Stimulated activated effector memory CD8-positive, alpha-beta T cell treated with anti-CD3 and anti-CD28 coated beads, Interleukin-12 subunit alpha, Interleukin-12 subunit beta, amount 100 ng/mL, for 72 hours (primary cell): ENCODE measurements at places on chromosomes 5 and 9.

GRCh38 chr5:116153687-116154174 is 68.9 kb downstream of the COMMD10 start:
- no peak for DNase-seq

GRCh38 chr5:108196276-108196675 is 185.6 kb downstream of the FBXL17 start:
- no peak for DNase-seq

DNA sequence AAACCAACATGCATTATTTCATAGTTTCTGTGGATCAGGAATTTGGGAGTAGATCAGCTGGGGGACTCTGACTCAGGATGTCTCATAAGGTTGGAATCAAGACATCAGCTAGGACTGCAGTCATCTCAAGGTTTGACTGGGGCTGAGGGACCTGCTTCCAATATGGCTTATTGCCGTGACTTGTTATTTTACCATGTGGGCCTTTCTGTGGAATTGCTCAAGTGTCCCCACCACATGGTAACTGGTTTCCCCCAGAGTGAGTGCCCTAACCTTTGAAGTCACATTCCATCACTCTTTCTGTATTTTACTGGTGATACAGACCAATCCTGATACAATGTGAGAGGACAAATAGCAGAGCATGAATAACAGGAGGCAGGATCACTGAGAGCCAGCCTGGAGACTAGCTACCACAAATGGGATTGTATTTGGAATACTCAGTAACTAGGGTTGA is 70.2 kb upstream of the ELL2 start:
- no peak for DNase-seq

DNA sequence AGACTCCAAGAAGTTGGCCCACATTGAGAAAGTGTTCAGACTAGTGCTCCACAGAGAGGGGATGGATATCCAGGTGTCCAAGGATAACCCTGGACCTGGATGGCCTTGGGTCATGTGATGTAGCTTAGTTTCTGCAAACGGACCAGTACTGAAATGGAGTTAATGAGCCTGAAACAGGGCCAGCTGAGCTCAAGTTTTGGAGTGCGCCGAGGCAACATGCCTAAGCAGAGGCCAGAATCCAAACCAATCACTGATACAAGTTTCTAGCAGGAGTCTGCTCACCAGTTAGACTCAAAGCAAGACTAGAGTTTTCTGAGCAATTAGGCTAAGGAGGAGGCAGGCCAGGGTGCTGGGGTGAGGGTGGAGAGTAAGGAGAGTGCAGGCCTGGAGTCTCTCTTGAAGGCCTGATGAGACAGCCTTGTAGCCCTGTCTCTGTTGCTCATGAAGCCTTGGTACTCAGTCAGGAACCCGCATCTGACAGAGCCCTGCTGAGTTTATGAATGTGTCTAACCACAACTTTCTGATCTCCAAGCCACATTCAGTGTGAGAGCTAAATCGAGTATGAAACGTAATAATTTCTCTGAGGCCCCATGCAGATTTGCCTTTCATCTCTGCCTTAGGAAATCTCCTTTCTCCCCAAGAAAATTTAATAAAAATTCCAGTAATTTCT is 68.9 kb upstream of the EQTN start:
- no peak for DNase-seq

GRCh38 chr5:174283211-174284005 is 237.9 kb downstream of the NSG2 start:
- DNase-seq, result no peak

DNA sequence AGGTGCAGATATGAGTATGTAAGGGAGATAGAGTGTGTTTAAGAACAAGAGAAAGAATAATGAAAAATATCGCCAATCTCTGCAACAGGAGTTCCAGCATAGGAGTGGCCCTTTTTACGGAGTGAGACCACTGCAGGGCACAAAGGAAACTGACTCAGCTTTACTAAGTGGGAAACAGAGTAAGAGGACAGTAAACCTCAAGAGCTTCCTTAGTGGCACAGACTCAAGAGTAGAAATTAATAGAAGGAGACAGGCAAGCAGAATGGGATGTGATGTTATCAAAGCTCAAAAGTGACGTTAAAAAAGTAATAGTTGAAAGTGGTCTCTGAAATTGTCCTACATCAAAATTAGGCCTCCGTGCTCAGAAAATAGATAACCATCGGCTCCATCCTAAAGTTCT is 2.1 kb upstream of the SH3RF2 start:
- DNase-seq, result no peak

DNA sequence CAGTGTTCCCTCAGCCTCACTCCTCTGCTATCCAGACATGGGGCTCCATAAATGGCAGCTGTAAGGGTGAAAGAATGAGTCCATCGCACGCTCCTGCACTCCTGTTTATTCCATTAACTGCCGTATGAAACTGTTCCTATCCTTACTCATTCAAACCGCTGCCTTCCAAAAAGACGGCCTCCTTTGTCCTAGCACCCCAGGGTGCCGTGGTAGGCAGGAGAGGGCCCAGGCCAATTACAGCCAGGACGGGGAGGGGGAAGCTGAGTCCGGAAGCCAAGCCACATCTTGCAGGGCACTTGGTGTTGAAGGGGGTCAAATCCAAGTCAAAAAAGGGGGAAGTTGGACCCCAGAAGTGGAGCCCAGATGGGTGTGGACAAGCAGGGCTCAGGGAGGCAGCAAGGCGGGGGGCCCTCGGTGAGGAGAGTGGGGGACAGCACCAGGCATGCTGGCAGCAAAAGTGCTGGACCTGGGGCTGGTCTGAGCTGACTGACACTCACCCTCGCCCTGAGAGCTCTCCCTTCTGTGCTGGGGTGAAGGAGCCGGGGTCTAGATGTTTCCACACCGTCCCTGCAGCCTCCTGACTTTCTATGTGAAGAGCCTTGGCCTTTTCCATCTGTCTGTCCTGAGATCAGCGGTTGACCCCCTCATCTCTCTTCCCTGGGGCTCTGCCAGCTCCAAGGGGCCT is 63.3 kb downstream of the COL23A1 start:
- DNase-seq, result no peak

DNA sequence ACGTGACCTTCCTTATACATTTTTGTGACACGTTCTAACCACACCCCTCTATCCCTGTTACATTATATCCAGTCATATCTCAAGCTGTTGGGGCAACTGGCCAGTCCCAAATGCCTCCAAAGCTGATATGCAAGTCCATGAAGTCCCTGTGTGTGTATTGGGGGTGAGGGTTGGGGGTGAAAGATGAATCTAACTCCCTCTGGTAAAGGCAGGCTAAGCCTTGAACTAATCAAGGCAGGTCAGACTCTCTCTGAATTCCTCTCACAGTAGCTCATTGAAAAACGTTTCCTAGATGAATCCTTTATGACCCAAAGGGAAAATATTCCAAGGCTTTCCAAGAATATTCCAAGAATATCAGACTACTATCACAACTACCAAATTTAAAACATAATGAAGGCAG is 174.4 kb downstream of the MUSK start:
- DNase-seq, result no peak

DNA sequence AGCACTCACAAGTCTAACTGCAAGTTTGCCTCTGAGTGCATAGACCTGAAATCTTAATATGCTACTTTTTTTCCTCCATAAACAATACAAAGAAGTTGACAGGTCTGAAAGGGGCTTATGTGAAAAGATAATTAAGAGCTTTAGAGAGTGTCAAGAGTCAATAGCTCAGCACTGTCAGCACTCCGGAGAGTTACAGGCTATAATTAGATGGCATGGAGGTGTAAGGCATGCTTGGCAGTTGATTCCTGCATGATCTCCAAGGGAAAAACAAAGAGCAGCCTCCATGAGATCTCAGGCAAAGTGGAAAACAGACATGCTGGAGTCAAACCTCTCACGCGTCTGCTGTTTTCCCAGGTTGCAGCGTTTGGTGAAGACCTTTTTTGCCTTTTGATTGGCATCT is 468.7 kb downstream of the TLE4 start:
- no peak for DNase-seq

DNA sequence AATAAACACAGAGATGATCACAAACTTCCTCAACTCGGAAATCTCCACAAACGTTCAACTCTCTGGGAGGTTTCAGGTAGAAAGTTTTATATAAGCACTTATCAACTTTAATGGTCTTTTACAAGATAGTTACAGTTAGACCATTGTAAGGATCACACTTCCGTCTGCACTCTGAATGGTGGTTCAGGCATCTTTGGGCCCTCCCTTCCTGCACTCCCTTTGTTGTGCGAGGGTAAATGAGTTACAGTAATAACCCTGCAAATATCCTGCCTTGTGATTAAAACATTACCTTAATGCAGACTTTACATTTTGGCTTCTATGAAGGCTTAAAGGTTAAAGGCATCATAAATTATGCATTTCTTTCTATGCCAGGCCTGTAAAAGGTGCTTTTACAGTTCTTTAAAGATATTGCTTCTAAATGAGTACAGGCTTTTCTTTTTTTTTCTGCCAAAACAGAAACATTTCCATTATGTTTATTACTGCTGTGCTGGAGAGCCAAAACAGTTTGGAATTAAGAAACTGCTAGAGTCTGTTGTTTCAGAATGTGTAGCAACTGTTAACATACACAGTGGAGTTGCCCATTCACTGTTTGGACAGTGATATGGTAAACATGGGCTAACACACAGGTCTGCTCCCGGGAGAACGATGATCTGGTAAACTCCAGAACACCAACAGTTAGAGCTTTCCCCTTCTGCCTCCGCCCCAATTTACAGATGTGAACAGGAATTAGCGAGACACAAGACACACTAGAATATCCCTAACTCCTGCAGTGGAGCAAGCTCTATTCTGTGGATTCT is 1.1 kb downstream of the PRUNE2 start:
- no peak for DNase-seq
